NCI-H2081 (cell line): ENCODE measurements at places on chromosomes 4 and X.

- no peak for DNase-seq
Observed at GRCh38 chr4:176044589-176044951, 21.1 kb upstream of the WDR17 start.

GRCh38 chr4:96407225-96407624 is 567.3 kb downstream of the PDHA2 start:
- no peak for DNase-seq

GRCh38 chr4:38163216-38164006 is 203.2 kb downstream of the PTTG2 start:
- DNase-seq: no peak

DNA sequence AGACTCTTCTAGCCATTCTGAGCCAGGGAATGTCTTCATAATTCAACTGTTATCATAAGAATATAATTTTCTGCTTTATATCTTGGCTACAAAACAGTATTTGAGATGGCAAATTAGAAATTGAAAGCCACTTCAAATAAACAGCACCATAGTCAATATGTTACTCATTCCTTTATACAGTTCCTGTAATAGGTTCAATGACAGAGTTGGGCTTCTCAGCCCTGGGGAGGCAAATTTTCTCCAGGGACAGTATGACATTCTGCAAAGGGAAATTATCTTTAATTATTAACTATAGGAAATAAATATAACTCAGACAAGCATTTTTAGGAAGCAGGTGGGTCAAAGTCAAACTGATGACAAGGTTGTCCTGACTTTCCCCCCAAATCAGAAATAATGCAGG is 71.9 kb upstream of the RPS6KA6 start:
- DNase-seq: no peak

DNA sequence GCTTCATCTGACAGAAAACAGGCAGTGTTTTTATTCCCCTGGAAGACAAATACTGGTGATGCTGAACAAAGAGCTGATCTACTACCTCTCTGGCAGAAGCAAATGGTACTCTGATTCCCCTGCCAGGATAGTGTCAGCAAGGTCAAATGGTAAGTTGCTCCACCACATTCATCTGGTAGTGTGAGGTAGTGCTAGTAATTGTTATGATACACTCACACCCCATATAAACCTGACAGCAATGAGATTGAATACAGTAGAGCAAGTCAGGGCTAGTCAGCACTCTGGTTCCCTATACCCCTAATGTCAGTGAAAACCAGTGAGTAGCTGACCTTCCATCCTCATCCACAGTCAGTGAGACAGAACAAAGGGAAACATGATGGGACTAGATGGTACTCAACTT is 3.4 kb upstream of the SPIN4 start:
- DNase-seq: no peak

GRCh38 chrX:21171181-21171580 is 203.0 kb upstream of the CNKSR2 start:
- no peak for DNase-seq

- DNase-seq: no peak
Observed at GRCh38 chrX:119429471-119429870, 30.3 kb downstream of the SLC25A43 start.

GRCh38 chrX:153806999-153807575 is 12.6 kb downstream of the SSR4 start:
- no peak for DNase-seq

GRCh38 chr4:140237616-140238350 is 83.8 kb upstream of the MAML3 start:
- DNase-seq: peak; percentile 90

DNA sequence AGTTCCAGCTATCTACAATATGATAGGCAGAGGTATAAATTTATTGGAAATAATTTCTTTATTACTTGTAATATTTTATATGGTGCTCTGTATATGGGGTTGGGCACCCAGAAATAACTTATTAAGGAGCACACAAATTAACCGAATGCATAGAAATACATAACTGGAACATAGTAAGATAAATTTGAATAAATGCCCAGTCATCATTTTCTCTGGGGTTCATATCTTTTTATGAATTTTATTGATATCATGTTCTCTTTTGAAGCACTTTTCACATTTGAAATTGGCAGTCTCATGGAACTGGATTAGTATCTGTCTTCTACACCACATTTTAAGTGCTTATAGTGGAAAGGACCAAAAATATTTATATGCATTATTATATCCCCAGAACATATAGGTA is 122.0 kb downstream of the PCDH7 start:
- DNase-seq: no peak

DNA sequence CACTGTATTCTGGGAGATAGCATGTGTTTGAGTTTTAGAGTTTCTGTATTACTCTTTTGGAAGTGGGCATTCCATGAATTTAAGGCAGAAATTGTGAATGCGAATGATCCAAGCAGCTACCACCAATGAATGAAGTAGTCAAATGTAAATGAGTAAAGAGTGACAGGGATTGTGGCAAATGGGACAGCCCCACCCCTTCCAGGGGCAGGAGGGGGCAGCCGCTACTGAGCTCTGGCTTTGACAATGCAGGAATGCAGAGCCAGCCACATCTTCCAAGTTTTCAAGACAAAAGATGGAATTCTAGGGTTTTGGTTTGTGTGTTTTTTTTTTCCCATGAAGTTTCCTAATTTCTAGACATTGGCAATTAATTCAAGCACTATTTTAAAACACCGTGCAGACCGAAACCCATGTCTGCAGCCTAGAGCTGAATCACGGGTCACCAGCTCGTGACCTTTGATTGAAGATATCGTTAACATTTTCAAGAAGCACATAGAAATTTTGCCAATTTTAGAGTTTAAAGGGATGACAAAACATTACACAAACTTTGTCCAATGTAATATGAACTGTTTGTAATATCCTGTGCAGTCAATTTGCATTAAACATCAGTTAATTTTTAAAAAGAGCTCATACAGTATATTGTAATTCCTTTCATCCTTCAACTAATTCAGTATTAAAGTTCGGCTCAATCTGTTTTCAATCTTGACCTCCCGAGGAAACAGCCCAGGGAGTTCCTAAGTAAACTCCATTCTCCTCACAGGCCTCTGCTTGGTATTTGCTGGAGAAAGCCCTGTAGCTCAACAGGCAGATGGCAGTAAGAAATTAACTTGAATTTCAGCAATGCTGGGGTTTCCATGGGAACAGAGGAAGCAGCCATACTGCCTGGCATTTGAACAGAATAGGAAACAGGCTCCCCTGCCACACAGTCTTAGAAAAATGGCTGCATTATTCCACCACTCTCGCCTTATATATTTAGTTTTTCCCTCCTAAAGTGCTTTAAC is 83.4 kb downstream of the UCHL1 start:
- peak; percentile 68 for DNase-seq

DNA sequence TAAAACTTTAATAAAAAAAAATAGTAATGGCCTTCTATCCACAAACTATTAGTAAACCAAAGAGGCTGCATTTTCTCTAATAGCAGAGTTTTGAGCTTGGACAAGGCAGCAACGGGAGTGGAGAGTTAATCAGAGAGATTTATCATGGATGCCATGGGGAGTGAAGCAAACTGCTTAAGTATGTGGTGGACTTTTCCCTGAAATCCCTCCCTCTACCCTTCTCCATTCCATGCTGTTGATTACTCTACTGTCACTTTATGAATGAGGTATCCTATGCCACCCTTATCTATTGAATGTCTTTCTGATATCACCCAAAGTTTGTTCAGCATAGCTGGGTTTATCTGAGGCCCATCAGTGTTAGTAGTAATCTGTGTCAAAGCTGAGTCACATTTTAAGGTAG is 335.6 kb upstream of the TRAM1L1 start:
- no peak for DNase-seq

GRCh38 chr4:139419388-139419914 is 34.5 kb upstream of the RAB33B start:
- peak; percentile 0 for DNase-seq

GRCh38 chrX:72367516-72367915 is 61.8 kb upstream of the CITED1 start:
- DNase-seq: peak; percentile 7

DNA sequence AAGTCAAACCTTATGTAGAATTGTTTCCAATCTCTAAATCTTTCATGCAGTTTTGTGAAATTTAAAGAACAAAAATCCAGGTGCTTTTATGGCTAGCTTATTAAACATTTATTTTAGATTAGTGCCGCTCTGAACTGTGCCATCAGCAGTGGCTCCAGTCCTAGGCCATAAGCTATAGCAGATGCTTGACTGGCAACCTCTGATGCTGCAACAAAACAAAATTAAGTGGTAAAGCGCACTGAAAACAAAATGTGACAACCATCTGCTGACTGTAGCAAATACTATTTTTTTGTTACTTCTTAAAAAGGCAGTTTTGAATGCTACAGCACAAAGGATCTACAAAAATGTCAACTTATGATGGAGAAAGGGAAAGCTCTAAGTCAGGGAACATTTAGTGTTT is 237.4 kb downstream of the DCLK2 start:
- DNase-seq: no peak

DNA sequence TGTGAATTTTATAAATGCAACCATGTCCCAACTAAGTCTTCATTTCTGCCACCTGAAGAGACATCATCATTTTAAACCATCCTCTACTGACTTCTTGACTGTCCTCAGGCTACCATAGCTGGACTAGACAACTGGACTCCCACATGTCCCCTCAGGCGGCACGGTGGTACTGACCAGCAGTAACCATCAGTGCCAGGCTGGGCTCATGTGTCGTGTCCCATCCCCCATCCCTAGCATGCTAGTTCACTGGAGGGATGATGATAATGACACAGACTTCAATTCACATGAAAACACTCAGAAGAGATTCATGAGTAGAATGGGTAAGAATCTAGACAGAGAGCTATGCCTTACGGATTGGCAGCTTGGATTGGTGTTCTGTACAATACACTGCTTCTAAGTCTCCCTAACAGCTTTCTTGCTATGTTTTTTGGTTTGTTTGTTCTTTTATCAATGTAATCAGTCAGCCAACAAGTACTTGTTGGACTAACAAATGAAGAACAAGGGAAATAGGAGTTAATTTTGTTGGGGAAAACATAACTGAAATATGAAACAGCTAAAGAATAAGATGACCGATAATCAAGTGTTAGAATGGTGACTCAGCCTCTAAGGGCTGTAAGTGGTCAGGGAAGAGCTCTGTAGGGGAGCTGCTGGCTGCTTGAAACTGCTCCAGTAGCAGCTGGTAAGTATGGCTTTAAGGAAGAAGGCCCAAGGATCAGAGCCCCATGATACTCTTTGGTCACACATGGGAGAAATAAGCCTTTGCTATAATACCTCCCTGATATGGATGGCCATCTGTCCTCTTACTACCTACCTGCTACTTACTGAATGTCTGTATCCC is 10.3 kb downstream of the ZDHHC9 start:
- DNase-seq: no peak

DNA sequence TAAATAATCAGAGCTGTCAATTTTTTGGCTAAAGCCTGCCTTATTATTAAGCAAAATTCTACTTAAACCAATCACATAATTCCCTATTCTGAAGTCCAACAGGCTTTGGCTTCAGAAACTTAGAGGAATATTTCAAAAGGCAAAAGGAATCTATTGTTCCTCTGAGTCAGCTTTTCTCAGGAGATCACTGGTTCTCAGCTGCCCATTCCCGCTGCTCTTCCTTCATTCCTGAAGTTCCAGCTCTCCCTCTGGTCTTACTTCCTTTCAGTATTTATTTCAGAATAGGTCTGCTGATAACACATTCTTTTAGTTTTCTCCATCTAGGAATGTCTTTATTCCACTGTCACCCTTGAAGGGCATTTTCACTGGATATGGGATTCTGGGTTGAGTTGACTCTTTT is 133.7 kb downstream of the SOWAHB start:
- no peak for DNase-seq

GRCh38 chrX:140104760-140105159 is 139.4 kb upstream of the CXorf66 start:
- no peak for DNase-seq

- no peak for DNase-seq
Observed at GRCh38 chr4:11182586-11183355, 245.9 kb downstream of the HS3ST1 start.

DNA sequence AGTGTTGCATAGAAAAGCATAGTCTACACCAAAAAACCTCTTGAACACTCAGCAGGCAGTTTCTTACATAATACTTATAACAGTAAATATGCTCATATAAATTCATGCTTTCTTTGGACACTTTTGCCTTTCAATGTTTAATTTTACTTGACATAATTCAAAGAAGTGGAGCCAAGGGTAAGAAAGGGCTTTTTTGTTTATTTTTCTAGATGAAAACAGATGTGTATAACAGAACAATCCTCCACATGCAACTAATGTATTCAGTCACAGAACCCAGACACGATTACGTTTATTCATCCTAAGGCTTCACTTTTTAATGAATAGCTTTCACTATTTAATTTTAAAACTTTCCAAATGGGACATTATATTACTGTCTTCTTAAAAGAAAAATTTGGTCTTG is 58.0 kb upstream of the PTPN13 start:
- no peak for DNase-seq

DNA sequence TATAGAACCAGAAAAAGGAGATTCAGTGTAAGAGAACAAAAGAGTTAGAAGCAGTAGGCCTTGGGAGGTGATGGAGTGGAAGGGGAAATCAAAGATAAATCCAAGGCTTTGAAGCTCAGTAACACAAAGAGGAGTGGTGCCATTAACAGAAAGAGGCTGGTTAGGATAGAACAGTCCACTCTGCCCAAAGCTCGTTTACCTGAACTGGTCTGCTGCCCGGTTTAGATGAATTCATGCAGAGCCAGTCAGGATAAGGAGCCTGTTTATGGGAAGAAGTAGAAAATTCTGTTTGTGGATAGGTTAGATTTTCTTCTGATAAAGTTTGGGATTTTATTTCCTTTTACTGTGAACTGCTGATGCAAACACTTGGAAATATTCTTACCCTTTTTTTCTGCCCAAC is 80.6 kb downstream of the HMGB2 start:
- DNase-seq: no peak

- no peak for DNase-seq
Observed at GRCh38 chr4:88445252-88445651, 11.7 kb upstream of the HERC5 start.

DNA sequence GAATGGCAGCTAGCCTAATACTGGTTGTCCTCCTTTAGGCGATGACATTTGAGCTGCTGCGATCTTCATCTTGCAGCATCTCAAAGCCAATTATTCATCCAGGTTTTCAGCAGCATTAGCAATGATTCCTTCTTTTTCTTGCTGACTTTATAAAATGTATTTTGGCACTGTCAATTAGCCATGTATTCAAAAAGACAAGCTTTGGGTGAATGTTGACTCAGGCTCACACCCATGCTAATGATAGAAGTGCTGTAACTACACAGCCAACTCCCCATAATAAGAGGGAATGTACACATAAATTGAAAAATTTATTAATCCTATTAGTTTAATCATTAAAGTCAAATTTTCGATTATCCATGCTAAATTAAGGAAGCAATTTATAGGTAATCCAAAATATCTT is 24.3 kb upstream of the NPNT start:
- DNase-seq: no peak

DNA sequence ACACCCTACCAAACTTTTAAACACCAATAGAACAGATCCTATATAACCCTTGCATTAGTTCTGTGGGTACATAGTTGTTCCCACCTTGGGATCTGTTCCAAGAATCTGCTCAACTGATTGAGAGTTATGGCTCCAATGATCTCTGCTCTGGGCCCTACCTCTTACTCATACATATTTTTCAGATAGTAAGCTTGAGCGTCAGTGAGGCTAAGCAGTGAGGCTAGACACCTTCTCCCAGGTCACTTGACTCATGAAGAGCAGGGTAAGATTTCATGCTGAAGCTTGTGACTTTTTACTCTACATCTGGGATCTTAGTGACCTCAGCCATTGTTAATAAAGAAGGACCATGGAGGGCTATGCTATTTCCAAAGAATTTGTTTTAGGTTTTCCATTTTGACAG is 23.1 kb upstream of the TNIP3 start:
- no peak for DNase-seq

GRCh38 chrX:96989830-96990571 is 106.3 kb downstream of the RPA4 start:
- DNase-seq: no peak
